ENCODE measurements at places on chromosomes 11 and 22.

- no peak for DNase-seq
Measured at GRCh38 chr11:20397281-20397680, 9.8 kb downstream of the PRMT3 start.

DNA sequence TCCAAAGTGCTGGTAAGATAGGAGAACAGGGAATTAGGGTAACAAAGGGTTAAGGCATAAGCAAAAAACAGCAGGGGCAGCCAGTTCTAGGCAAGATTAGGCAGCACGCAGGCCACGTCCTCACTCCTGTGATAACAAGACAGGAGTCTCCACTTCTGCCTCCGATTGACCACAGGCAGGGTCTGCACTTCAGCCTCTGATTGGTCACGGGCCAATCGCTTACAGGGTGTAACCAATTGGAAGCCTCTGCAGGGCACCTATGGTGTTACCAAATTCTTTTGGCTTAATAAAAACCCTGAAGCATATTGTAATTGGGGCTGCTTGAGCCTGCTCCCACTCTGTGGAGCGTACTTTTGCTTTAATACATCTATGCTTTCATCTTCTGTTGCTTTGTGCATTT, 12.2 kb upstream of the GSTP1 start:
- DNase-seq: no peak

DNA sequence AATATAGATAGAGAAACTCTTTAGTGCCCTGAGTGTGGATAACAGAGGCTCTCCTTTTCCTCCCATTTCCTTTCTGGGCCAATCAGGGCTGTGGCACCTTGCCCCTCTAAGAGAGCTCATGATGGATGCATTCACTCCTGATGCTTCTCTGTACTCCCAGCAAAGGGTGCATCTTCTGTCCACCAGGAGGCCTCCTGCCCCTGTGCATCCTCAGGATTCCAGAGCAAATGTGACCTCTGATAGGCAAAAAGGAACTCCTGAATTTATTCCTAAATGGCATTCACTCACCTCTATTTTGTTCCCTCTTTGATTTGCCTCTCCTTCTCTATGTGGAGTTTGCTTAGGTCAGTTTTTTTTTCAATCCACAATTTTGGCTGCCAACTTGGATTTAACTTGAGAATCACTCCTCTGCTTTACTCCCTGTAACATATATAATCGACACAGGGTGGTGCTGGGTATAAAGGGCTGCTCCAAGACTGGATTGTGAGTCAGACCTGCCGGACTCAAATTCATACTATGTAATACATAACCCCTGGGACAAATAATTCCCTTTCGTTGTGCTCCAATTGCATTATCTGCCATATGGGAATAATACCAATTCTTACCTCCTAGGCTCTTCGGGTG, 1.1 kb upstream of the MRGPRX4 start:
- no peak for DNase-seq

GRCh38 chr11:78022397-78023396, at the start of gene KCTD14:
Gene KCTD14 (minus strand): TSS chr11:78023276. CDS start chr11:78023249, 27 bp downstream.
- no peak for DNase-seq

DNA sequence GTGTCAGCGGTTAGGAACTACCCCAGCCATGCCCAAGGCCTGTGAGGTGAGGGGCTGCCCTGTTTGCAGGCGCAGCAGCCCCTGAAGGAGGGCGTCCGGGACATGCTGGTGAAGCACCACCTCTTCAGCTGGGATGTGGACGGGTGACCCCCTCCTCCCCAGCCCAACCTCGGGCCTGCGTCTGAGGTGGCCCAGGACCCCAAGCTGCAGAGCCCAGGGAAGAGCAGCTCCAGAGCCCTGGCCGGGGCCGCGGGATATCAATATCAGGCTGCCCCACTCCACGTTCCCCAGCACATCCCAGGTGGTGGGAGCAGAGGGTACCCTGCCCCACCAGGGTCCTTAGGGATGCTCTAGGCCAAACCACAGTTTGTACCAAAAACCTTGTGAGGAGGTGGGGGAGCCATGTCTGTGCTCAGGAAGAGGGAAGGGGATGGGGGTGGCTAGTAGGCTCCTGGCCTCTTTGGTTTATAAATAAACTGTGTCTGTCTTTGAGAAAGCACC, 39.3 kb downstream of the SGSM3 start:
- no peak for DNase-seq

DNA sequence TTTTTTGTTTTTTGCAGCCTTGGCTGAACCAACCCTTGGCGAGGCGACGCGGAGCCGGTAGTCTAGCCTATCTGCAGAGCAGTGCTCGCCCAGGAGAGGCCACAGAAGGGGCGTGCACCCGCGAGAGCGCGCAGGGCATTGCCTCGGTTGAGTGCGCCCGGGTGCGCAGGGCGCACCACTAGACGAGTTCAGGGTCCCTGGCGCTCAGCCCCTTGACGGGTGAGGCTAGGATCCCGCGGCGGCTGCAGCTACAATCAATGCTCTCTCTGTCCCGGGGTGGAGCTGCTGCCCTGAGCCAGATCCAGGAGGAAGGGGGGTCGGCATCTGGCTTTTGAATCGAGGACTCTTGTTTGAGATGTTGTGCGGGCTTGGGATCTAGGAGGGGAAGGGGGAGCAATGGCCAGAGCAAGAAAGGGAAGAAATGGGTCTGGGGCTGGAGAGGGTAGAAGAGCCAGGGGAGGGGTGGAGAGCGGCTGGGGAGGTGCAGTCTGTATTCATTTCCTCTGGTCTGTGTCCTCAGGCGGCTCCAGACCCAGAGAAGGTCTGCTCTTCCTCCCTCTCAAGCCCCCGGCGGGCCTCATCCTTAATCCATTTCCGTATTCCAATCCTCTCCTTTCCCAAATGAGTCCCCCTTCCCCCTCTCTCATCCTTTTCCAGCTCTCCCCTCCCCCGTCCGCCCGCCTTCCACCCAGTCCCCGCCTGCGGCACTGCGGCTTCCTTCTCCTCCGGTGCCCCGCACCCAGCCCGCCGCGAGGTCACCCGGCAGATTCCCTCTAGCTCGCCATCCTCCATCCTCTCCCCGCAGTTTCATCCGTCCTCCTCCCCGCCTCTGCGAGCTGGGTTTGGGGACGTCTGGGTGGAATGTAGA, 797 bp downstream of the THY1 start:
- DNase-seq: no peak

DNA sequence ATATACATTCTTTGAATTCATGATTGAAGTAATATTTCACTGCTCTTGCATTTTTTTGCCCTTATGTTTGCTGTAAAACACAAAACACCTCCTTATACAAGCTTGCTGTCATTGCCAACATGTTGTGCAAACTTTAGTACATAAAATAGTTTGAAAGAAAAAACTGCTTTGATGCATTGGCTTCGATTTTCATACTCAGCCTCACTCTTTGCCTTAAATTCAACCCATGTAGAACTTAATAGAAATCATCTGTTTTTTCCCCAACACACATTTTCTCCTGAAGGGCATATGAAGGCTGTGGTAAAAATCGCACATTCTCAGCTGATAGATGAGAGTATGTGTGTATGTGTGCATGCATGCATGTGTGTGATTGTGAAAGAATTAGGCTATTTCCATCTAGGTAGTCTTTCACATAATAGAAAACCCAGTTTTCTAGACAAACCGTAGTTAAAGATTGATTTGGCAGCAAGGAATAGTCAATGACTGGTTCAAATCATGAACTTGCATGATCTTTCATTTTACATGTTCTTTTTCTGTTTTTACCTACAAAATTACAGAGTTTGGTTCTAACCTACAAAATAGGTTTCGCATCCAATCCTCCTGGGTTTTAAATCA, 72.8 kb upstream of the MTMR2 start:
- DNase-seq: no peak

GRCh38 chr11:43358279-43358800, 380 bp upstream of the TTC17 start:
- no peak for DNase-seq

DNA sequence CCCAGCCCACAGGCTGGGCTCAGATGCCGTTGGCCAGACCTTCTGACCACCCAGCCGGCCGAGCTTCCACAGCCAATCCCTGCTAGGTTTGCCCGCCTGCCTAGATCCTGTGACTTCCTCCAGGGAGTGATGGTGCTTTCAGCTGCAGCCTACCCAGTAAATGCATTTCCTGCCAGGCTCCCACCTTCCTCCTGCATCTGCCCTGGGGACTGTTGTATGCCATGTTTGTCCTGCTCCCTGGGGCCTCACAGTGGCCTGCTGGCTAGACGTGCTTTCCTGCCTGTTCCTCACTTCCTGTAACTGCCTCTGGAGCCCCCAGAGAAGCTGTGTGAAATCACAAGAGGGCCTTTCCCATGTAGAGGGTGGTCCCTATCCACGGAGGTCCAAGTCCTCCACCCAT, 86.2 kb downstream of the GALNT18 start:
- no peak for DNase-seq

GRCh38 chr11:76629116-76629852, 41.3 kb downstream of the LRRC32 start:
- DNase-seq: no peak

GRCh38 chr11:110339456-110340250, 43.2 kb upstream of the RDX start:
- no peak for DNase-seq

DNA sequence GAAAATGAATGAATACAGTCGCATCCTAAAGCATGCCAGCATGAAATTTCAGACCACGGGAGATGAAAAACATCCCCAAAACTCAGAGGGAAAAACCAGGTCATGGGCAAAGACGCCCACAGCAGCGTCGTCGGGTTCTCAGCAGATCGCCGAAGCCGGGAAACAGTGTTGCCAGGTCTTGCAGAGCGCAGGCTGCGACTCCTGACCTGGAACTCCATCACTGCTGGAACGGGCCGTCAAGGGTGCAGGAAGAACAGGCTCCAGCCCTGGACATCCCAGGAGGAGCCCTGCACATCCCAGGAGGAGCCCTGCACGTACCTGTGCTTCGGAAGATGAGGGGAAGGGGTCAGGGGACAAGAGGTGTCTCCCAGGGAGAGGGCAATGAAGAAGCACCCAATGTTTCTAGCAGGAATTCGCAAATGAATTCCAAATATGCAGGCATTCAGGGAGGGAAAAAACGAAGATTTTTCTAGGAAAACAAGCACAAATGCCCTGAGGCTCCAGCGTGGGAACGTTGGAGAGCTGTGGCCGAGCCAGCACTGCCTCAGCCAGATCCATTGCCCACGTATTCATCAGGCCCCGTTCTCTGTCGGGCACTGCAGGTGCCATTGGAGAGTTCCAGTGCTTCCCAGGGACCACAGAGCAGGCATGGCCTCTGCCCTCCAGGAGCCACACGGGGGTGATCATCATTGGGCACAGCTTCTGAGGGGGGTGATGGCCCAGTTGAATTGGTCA, 1110.4 kb downstream of the BRD1 start:
- DNase-seq: no peak

Data from stimulated activated CD8-positive, alpha-beta memory T cell treated with anti-CD3 and anti-CD28 coated beads, Interleukin-4, amount 100 ng/mL, for 1 hour (primary cell).